ENCODE measurements at places on chromosomes 12 and 14. TPM values are rescaled to one million over a fixed set of nuclear protein-coding genes. Genes with fewer than 3 reads are reported as not detected.
A peak's percentile ranks its signal among the peaks of the same experiment; 100 is the strongest.

DNA sequence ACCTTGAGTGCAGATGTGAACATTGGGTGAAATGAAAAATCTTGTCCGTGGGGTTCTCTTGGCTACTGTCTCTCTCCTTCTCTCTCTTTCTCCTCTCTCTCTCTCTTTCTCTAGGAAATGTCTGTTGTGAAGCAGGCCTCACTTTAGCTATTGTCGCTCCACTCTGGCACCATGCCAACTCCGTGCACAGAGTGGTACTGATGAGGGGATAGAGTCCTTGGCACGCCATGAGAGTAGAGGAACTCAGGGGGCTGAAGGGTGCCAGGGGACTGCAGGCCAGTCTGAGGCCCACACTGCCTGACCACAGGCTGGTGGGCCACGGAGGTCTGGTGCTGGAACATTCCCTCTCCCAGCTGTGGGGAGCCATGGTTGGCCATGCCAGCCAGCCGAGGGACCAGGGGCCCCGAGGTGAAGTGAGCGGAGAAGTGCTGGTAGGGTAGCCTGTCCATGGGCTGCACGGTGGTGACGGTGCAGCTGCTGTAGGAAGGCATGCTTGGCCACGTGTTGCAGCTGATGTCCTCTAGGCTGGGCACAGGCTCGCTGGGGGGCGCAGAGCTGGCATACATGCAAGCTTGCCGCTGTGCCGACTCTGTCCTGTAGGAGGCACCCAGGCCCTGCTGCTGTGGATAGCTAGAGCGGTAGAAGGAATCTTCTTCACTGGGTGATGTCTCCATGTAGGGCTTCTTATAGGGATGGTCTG lies 50.4 kb downstream of the TBX5 start:
- no peak for DNase-seq

- no peak for DNase-seq
Observed at GRCh38 chr12:83893101-83893500, 1019.5 kb downstream of the SLC6A15 start.

NGB gene
- polyA plus RNA-seq, result not detected

CLEC7A gene
- polyA plus RNA-seq, result 1.6 TPM

GPX2 gene
- polyA plus RNA-seq, result 2.4 TPM

INHBE gene
- 0.69 TPM for polyA plus RNA-seq

GRCh38 chr14:100904307-100905087 lies 975 bp upstream of the RTL1 start:
- DNase-seq, result peak; percentile 34

DPF3 gene
- 1.3 TPM for polyA plus RNA-seq

DNA sequence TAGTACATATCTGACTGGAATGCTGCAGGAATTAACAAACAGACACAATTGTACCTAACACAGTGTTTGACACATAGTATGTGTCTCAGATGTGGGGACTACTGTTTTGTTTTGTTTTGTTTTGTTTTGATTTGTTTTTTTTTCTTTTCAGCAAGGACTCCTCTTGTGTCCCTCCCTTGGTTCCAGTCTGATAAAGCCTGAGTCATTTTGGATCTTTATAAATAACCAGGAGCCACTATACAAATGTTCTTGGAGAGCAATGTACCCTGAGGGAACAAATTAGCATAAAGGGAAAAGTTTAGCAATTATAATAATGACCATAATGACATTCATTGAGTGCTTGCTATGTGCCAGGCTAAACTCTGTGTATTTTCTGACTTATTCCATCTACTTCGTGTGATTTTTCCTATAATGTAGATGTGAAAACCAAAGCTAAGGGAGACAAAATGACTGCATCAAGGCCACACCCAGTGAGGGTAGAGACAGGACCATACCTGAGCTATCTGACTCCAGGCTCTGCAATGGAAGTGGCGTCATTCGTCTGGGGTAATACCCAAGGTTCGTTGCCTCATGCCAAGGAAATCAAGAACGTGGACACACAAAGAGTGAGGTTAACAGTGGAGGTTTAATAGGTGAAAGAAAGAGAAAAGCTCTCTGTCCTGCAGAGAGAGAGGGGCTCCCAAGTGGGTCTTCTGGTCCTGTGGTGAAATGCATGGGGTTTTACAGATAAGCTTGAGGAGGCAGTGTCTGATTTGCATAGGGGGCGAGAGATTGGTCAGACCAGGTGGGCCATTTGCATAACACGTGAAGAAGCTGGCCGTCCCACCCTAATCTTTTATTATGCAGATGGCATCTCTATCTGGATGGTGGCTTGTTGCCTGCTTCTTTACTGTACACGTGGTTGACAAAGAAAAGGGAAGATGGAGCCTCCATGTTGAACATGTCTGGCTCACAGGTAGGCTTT lies 285.5 kb upstream of the SFSWAP start:
- no peak for DNase-seq

Measured in left renal pelvis (tissue), 4 donors.